ENCODE measurements at places on chromosomes 2 and 18. TPM values are rescaled to one million over a fixed set of nuclear protein-coding genes. Genes with fewer than 3 reads are reported as not detected.

The CIDEA gene
- total RNA-seq = not detected

The UGT1A3 gene
- total RNA-seq = not detected

The GAL3ST2 gene
- total RNA-seq = 1.7 TPM

The DTNB gene
- total RNA-seq = 56.7 TPM

The SEC11C gene
- total RNA-seq = 57.1 TPM

The CENPA gene
- 19.8 TPM for total RNA-seq

The EFR3B gene
- total RNA-seq = 0.43 TPM
